IPS DF 6.9 (cell line): ENCODE measurements at places on chromosomes 2 and 18.

DNA sequence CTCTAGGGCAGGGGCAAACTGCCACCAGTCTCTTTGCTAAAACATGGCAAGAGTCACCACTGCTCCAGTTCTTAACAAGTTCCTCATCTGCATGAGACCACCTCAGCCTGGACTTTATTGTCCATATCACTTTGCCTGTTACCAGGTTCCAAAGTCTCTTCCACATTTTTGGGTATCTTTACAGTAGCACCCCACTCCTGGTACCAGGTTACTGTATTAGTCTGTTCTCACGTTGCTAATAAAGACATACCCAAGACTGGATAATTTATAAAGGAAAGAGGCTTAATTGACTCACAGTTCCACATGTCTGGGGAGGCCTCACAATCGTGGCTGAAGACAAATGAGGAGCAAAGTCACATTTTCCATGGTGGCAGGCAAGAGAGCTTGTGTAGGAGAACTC is 5.5 kb upstream of the DPP4 start:
- no peak for DNase-seq

GRCh38 chr2:200743042-200743676 is 68.6 kb upstream of the BZW1 start:
- no peak for DNase-seq

GRCh38 chr2:119696005-119696404 is 17.0 kb downstream of the TMEM177 start:
- no peak for DNase-seq

DNA sequence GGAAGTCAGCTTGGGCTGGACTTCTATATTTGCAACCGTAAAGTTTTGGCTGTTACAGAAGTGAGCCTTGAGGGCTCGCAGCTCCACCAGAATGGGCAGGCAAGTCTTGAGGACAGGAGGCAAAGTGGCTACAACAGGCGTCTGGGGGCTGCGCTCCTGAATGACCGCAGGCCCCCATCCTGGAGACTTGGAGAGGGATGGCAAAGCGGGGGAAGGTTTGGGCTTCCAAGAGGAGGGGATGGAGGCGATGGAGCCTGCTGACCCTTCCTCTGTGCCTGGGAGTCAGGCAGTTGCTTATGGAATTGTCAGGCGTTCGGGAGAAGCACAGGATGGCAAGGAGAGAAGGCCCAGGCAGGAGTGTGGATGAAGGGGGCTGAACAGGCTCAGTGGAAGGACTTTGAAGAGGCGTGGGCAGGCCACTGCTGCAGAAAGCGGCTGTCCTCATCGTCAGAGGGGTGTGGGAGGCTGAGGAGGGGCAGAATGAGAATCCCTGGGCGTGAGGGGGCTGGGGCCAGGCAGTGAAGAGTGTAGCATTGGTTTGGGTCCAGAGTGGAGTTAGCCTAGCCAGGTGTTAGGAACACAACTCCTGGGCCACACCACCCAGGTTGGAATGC is 72.3 kb downstream of the INHBB start:
- DNase-seq: no peak

DNA sequence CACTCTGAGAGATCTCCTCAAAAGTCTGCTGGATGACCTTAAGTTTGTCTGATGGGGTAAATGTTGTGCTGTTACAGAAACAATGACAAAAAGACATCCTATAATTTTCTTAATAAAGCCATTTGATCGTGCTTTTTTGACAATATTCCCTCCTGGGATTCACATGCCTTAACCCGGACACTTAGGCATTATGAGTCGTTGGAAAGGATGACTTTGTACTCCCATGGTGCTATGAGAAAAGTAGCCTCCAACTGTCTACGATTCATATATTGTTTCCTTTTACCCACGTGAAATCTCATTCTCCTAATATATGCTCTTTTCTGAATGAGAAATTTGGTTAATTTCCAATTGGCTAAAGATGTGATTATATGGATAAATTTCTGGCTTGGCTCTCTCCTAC is 6.1 kb upstream of the MPP4 start:
- no peak for DNase-seq

DNA sequence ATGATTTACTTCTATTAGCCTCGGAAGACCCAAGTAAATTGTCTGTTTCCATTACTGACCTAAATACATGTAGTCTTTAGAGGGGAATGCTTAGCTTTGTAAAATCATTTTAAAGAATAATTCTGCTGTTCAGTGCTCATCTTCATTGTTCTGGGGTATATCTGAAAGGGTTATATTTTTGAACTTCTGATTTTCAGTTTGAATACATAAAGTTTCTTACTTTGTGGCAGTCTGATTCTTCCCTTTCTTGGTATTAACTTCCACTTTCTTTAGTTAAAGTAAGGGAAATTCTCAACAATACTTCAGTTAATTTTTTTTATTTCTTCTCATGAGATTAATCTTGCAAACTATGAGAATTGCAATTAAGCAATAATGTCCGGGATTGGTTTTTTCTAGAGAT is 148.4 kb downstream of the DOCK10 start:
- DNase-seq: no peak

DNA sequence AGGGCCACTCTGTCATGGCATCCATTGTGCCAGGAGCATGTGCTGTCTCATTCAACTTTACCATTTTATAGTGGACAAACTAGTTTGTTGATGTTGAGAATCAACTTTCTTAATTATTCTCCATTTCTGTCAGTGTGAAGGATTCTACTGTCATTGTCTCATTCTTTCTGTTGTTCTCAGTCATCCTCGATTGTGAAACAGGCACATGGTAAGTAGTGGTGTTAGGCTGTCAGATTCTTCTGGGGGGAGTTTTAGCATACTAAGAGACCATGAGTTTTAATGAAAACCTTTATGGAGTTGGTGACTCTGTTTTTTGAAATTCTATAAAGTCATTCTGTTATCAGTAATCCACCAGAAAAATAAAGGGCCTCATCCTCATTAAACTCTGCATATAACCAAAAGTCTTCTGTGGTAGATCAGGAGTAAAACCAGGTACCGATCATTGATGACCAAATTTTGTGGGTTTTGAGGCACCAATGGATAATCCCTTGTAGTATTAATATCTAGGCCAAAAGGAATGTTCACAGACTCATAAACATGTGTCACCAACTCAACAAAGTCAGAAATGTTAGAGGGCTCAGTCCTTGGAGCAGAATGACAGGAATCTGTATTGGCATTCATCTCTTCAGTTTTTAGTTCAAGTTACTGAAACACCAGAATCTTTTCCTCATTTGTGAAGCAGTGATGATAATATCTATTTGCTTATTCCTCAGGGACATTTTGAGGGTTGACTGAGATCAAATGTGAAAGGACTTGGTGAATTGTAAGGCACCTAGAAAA is 73.2 kb downstream of the CERS6 start:
- no peak for DNase-seq

DNA sequence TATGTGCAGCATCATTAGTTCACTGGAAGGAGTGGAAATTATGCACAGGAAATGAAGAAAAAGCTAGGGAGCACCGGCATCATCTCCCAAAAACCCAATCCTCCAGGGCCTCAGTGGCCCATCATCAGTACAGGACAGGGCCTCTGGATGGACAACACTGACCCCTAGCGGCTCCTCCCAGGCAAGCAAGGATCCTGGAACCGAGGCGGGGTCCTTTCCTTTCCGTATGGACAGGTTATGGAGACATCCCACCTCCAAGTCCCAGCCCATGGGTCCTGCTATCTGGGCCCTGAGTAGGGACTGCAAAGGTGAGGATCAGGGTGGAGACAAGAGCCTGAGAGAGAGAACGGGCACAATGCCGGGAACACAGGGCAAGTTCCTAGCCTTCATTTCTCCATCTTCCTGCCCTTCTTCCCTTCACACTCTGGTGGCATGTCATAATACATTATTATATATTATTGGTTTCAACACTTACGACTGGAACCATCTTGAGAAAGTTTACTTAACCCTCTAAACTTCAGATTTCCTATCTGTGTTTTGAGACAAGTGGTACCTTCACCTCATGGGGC is 68.2 kb downstream of the ZNF516 start:
- peak; percentile 63 for DNase-seq

- DNase-seq: no peak
Measured at GRCh38 chr2:33946193-33946592, 347.1 kb upstream of the FAM98A start.

GRCh38 chr18:2112435-2113045 is 458.8 kb downstream of the METTL4 start:
- DNase-seq: no peak

- no peak for DNase-seq
Measured at GRCh38 chr2:218708086-218708485, 2.5 kb upstream of the TTLL4 start.

GRCh38 chr2:156486147-156486546 is 50.0 kb downstream of the GPD2 start:
- DNase-seq: no peak

DNA sequence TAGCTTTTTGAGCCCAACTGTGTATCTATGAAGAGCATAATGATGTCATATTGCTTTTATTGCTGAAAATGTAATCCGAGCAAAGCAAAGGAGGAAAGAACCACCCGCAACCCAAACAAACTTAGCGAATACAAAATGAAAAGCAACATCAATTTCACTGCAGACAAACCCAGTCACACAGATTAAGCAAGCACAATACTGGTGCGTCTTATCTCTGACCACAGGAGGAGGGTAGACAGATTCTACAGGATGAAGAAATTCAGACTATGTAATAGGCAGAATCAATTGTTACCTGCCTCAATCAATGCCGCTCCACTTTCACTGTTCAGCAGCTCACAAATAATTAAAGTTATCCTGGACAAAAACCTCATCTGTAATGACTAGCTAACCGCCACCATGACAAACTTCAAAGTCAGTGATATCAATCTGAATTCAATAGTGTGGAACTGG is 115.5 kb upstream of the SP3 start:
- DNase-seq: no peak

GRCh38 chr2:237900891-237901831 is 41.7 kb downstream of the RAMP1 start:
- no peak for DNase-seq

DNA sequence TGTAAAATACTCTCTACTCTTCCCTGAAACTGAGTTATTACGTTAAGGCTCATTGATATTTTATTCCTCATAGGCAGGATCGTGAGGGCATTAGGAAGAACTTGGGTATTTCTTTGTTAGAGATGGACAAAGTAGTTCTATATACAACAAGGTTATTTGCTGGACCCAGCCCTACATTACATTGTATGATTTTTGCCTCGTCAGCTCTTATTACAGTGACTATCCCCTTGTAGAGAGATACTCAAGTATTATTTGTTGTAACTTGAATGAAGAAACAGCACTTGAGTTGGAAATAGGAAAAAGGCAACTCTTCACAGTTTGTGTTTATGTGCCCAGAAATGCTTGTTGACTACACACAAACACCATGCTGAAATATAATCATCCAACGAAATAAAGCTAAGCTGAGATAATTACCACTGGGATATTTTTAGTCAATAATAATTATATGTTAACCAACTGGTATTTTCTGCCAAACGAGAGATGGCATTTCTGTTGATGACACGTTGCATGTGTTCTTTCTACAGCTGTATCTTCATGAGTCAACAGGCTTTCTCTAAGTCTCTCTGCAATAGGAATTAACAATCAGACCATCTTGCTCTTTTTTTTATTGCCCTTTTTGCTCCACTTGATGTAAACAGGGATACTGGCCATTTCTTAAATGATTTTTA is 947.6 kb downstream of the DPP10 start:
- DNase-seq: no peak

DNA sequence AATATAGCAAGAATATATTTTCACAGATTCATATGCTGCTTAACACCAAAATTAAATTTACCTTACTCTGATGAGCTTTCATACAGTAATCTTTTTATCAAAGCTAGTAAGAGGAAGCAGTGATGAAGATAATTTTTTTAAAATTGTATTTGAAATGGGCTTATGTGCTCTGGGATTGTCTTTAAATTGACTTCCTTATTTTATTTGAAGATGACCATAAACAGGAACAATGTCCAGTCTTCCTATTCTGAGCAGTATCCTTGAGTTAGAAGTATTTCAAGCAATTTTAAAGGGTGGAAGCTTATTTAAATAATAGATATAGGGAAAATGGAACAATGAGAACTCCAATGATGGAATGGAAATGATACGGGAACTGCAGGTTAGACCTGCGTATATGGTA is 211.6 kb downstream of the MCFD2 start:
- DNase-seq: no peak

DNA sequence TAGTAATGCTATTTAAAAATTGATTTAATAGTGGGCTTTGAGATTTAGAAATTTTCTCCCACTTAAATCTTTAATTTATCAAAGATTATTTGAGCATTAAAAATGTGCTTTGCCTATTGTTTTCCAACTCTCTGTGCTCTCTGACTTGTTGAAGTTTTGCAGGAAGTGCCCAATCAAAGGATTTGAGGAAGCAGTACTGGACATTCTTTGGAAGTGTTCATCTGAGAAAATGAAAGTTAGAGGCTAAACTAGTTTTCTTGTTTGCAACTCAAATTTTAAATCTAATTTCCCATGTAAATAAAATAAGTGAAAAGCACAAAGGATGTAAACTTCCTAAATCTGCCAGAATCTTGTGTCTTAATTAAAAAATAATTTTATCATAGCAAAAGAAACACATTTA is 89.1 kb downstream of the CAMKMT start:
- no peak for DNase-seq

- no peak for DNase-seq
Measured at GRCh38 chr2:66437691-66438497, 3.0 kb downstream of the MEIS1 start.

GRCh38 chr2:165563468-165564225 is 94.1 kb downstream of the CSRNP3 start:
- peak; percentile 20 for DNase-seq

DNA sequence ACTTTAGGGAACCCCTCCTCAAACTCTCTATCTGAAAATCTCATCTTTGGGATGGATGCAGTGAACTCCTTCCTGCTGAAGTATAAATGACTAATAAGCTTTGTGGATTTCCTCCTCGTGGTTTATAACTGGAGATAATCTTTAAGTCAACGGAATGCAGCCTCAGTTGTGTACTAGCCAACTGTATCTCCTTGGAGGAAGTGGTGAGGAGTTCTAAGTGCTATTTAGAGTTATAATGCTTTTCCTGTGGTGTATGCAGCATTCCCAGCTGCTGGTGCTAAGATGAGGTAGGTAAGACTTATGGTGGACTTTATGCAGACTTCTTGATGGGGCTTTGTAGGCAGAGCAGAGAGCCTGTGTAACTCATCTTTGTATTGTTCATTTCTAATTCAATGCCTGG is 90.9 kb downstream of the LYPD6B start:
- DNase-seq: no peak

GRCh38 chr2:197152451-197153228 is 157.9 kb downstream of the ANKRD44 start:
- no peak for DNase-seq
